NCI-H82 (cell line): ENCODE measurements at places on chromosomes 7 and 10.

DNA sequence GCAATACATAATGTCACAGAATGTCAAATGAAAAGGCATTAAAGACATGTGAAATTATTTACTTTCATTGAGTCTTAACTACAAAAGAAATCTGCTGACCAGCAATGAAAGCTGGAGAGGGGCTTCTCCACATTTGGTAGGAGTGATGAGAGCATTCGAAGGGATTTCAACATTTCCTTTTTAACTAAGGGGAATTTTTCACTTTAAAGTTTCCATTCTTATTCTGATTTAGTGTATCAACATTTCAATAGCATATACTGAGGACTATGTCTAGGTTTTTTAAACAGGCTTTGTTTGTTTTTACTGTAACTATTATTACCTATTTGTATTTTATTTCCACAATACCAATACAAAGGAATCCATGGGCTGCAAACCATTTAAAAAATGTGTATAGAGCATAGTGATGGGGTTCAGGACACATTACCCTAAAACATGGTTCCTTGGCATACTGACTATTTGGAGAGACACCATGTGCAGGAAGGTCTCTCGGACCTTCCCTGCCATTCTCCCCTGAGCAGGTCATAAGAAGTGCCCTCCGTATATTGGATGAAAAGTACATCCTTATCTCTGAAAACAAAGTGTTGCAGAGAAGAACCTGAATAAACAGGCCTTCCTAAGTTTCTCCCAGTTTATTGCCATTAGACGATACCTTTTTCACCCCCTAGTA is 278.7 kb downstream of the DOCK4 start:
- DNase-seq = no peak

- DNase-seq = no peak
These were observed 18.5 kb upstream of the C10orf67 start for GRCh38 chr10:23362879-23363792.

DNA sequence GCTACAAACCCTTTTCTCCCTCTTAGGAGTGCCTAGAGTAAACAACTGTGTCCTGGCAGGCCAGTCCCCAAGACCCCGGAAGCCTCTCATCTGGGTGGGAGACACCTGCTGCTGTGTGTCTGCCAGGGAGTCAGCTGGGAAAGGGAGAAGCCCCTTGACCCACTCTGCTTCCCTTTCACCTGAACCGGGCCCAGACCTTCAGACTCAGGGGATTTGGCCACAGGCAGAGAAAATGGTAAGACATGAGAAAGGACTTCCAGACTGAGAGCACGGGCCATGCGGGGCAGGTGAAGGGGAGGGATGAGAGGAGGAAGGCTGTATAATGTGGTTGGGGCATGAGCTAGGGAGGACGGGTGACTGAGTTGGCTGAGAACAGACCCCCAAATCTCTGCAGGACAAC is 36.0 kb upstream of the NPFFR1 start:
- DNase-seq = no peak

DNA sequence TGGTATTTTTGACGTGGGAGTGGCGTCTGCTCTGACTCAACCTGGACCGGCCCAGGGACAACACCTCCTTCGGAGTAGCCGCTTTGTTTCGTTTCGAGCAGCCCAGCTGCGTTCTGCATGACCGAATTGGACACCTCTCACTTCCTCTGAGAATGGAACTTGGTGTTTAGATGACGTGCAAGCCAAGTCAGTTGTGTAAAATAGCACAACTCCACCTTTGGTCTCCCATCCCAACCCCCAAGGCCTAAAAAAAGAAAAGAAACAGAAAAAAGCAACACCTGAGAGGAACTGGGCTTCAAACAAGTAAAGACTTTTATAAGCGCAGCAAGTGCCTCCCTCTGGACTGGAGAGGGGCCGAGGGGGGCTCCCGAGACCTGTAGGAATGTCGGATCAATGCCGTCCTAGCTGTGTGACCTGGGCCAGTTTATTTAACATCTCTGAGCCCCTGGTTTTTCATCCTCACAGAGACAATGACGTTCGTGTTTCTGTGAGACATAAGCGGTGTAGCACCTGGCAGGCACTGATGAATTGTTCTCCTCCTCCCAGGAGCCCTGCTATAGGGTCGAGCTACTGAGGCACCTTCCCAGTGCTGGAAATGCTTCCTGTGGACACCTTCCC is 52.0 kb upstream of the SMNDC1 start:
- DNase-seq = no peak

- no peak for DNase-seq
These were observed 69.0 kb downstream of the FAM107B start for GRCh38 chr10:14705548-14706230.

DNA sequence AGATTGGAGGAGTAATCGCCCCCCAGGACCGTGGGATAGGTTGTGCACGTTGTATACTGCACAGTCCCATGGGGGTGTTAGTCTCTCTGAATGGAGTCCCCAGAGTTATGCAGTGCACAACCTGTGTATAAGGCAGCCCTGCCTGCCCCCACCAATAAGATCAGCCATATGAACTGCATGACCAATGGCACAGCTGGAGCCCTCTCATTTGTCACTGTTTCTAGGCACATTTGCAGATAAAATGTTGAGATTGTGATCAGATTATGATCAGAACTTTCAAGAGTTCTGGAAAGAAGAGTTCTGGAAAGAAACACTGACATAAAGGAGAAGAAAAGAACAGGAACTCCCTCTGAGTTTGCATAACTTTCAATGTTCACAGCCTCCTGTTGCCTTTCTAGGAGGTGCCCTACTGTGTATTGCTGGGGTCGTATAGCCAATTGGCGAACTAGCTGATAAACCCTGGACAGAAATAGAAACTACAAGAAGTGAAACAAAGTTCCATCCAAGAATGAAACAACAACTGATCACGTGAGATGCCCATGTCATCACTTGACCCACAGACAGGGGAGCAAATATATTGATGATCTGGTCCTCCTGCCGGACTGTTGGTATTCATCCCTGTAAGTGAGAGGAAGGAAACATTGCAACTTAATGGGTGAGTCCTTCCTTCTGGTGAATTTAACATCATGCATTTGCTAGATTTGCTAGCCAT is 49.6 kb upstream of the TOMM7 start:
- no peak for DNase-seq

DNA sequence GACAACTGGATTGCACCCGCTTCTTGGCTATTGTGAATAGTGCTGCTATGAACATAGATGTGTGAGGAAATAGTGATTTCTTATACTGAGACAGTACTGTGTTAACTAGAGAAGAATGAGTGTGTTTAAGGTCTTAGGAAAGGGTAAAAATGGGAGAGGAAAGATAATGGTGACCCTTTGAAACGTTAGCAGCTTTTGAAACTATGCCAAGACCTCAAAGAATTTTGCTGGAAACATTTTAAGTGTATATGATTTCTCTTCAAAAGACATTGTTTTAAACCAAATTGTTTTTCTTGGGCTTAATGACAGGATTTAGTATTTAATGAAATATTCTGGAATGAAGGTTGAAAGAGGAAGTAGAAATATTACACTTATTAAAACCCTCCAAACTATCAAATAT is 100.8 kb upstream of the ARHGAP21 start:
- DNase-seq = no peak

GRCh38 chr7:17131983-17132655 is 166.3 kb upstream of the AHR start:
- no peak for DNase-seq

GRCh38 chr10:13792006-13792405 is 205.2 kb downstream of the PRPF18 start:
- no peak for DNase-seq

GRCh38 chr7:70952311-70952710 is 179.6 kb upstream of the GALNT17 start:
- DNase-seq = no peak

- no peak for DNase-seq
These were observed 23.4 kb downstream of the COX15 start for GRCh38 chr10:99708428-99709012.

- no peak for DNase-seq
These were observed 35.5 kb downstream of the TASOR2 start for GRCh38 chr10:5720182-5720581.

DNA sequence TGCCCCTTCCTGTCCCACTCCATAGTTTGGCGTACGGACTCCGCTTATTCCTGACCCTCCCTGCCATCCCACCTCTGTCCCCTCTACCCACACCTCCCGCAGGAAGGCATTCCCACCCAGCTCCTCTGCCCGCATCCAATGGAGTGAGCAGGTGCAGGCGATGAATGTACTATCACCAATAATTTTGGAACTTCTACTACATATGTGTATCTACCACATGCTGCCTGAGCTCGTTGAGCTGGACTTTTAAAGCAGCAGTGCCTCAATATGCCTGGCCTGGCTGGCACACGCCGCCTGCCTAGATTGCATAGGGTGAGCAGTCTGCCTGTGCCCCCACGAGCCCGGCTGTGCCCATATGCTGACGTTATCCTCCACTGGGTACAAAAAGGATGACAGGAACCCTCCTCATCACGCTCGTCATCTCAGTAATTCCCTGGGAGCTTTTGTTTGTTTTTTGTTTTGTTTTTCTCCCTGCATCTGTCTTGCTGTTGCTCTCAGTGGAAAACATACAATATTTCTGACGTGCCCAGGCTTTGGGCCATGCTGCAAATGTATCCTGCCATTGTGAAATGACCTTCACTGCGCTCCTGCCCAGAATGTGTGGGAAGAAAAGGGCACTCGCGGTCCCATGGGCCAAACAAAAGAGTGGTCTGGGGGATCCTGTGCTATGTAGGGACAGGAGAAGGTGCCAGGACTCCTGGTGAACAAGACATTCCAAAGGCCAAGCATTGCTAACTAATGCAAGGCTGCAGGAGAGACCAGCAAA is 302.8 kb downstream of the PTPRN2 start:
- no peak for DNase-seq

DNA sequence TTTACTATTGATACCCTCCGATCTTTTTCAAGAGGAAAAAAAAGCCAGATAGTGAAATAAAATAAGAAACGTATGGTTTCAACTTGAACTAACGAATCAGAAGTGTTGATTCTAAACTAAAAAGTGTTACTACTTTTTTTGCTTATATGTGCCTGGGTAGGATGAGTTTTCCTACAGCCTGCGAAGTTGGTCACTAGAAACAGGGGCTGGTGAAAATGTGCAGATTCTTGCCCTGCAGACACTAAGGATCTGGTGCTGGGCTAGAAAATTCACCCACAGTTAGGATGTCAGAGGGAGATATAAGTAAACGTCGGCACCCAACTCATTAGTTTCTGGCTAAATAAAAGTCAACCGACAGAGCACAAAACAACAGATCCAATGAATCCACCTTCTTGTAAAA is 298.7 kb upstream of the NFE2L3 start:
- DNase-seq = no peak

DNA sequence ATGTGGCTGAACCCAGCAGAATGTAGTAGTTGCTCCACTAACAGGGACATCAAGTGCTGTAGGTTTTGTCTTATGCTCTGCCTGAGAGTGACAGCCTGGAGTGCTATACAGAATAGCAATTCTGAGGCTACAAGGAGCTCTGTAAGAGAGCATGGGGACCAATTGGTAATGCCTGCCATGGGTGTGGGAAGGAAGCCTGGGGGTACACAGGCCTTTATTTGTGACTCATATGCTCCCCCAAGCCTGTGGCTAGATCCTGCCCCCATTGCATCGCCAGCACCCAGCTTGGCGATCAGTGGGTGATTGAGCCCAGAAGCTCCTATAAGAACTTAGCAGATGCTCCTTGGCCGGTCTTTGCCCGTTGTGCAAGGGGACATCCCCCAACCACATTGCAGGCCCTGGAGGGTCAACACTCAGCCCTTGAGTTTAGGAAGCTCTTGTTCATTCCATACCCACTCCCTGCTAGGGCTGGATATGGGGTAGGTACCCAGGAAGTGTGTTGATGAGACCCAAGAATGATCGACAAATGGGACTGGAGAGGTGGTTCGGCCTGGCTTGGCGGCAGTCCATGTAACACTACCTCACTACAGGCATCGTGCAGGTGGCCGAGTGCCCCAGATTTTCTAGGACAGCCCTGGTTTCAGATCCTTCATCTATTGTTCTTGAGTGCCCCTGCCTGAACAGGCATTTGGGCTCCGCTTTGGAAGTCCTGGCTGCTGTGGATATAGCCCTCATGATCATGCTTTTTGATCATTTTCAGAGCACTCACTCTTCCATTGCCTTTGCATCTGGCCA is 37.7 kb downstream of the ZMIZ1 start:
- DNase-seq = no peak

DNA sequence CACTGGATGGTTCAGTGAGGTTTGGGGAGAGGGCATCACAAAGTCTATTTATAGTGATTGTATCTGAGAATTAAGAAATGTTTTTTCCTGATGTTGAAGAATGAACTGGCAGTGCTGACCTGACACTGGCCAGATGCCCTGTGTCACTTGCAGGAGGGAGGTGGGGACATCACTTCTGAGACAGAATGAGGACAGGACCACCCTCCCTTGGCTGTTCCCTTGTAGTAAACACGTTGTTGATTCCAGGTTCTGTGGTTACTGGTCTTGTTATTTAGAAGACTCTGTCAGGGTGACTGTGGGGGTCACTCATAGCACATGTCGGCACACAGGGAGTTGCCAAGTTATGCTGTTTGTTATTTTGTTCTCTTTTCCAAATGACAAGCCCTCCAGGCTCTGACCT is 126.4 kb downstream of the ADCY1 start:
- no peak for DNase-seq

- no peak for DNase-seq
These were observed 33.0 kb downstream of the ZNF33A start for GRCh38 chr10:38043516-38043915.

DNA sequence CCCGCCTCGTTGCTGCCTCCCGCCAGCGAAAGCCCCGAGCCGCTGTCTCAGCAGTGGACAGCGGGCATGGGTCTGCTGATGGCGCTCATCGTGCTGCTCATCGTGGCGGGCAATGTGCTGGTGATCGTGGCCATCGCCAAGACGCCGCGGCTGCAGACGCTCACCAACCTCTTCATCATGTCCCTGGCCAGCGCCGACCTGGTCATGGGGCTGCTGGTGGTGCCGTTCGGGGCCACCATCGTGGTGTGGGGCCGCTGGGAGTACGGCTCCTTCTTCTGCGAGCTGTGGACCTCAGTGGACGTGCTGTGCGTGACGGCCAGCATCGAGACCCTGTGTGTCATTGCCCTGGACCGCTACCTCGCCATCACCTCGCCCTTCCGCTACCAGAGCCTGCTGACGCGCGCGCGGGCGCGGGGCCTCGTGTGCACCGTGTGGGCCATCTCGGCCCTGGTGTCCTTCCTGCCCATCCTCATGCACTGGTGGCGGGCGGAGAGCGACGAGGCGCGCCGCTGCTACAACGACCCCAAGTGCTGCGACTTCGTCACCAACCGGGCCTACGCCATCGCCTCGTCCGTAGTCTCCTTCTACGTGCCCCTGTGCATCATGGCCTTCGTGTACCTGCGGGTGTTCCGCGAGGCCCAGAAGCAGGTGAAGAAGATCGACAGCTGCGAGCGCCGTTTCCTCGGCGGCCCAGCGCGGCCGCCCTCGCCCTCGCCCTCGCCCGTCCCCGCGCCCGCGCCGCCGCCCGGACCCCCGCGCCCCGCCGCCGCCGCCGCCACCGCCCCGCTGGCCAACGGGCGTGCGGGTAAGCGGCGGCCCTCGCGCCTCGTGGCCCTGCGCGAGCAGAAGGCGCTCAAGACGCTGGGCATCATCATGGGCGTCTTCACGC is 825 bp downstream of the ADRB1 start:
- DNase-seq = no peak

DNA sequence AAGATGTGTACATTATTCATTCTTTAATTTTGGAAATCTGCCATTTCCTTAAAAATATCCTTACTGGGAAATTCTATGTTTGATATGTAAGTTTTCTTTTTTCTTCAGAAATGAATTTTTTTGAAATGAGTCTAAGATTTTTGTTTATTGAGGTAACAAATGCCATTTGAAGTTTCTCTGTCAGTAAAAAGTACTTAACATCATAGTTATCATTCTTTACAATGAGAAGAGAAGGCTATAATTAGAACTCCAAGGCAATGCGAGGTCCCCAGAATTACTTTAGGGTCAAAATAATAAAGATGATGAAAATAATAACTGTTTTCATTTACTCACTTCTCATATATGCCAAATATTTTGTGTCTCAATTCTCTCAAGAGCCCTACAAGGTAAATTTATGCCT is 37.0 kb upstream of the RHOBTB1 start:
- no peak for DNase-seq
